Effector memory CD4-positive, alpha-beta T cell (primary cell): ENCODE measurements at places on chromosomes 13 and 19.

DNA sequence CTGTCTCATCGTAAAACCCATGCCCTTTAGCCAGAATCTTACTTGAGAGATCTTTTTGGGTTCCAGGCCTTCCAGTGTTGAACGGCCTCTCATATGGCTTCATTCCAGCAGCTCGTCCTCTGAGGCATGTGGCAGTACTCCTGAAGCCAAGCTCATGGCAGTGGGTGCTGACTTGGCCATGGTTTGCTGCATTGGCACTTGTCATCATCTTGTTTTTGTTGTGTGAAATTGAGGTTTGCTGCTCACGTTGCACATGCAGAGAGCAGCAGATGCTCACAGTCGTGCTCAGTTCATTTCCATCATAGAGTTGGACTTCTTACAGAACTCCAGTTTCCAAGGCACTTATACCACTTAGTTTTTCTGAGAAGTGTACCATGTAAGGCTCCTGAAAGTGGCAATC is 14.9 kb downstream of the TEX29 start:
- no peak for DNase-seq

DNA sequence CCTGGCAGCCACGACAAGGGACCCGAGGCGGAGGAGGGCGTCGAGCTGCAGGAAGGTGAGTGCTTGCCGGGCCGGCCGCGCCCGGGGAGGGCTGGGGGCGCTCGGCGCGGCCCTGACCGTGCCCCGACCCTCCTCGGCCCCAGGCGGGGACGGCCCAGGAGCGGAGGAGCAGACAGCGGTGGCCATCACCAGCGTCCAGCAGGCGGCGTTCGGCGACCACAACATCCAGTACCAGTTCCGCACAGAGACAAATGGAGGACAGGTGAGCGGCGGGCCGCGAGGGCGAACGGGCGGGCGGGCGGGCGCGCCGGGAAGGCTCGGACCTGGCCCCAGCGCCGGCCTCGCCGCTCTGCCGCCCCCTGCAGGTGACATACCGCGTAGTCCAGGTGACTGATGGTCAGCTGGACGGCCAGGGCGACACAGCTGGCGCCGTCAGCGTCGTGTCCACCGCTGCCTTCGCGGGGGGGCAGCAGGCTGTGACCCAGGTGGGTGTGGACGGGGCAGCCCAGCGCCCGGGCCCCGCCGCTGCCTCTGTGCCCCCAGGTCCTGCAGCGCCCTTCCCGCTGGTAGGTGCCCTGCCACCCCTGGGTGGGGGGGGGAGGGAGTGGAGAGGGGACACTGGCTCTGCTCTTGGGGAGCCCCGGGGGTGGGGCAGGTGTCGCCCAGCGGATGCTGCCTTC is 816 bp downstream of the USF2 start:
- DNase-seq: peak; percentile 68

DNA sequence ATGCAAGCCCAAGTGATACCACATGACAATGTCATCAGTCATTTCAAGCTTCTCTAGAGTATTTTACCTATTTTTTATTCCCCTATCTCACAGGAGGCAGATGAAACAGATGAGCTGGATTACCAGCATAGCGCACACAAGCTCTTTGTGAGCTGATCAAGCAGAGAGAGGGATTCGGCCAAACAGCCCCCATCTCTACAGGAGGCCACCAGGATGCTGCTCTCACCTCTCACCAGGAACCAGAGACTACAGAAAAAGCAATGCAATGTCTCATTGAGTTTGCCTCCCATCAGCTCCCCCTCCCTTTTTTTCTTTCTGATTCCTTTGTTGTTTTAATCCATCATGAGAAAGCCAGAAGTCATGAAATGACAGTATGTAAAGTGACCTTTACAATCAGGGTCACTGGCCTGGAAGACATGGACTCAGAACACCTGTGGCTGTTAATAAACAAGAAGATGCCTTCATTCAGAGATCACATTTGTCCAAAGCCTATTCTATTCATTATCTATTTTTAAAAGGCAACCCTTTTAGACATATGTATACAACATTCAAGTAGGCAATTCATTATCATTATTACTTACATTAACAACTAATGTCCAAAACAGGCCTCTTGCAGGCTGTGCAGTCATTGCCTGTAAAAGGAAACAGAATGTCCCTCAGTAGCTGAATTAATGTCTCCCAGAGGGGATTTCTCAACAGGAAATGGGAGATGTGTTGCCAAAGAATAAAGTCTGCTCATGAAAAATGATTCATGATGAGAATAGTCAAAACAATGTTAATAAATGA is 656.6 kb downstream of the TBC1D4 start:
- no peak for DNase-seq

DNA sequence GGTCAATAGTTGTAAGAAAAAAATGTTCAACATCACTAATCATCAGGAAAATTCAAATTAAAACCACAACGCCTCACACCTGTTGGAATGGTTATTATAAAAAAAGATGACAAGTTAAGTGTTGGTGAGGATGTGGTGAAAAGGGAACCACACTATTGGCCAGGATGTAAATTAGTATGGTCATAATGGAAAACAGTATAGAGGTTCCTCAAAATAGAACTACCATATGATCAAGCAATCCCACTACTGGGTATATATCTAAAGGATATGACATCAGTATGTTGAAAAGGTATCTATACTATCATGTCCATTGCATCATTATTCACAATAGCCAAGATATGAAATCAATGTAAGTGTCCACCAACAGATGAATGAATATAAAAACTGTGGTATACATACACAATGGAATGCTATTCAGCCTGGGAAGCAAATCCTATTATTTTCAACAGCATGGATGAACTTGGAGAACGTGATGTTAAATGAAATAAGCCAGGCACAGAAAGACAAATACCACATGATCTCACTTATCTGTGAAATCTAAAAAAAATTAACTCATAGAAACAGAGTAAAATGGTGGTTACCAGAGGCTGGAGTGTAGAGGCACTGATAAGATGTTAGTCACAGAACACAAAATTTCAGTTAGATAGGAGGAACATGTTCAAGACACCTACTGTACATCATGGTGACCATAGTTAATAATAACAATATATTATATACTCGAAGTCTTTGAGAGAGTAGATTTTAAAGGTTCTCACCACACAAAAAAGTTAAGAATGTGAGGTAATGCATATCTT is 56.6 kb downstream of the TBC1D4 start:
- DNase-seq: no peak

- DNase-seq: no peak
Measured at GRCh38 chr19:1123381-1123780, 19.6 kb downstream of the GPX4 start.

GRCh38 chr13:41788552-41788951 is 172.4 kb downstream of the VWA8 start:
- DNase-seq: no peak

GRCh38 chr13:113589961-113590339 is 5.4 kb downstream of the TFDP1 start:
- DNase-seq: no peak

- DNase-seq: peak; percentile 36
Measured at GRCh38 chr19:16325641-16326400, 1.2 kb downstream of the KLF2 start.

DNA sequence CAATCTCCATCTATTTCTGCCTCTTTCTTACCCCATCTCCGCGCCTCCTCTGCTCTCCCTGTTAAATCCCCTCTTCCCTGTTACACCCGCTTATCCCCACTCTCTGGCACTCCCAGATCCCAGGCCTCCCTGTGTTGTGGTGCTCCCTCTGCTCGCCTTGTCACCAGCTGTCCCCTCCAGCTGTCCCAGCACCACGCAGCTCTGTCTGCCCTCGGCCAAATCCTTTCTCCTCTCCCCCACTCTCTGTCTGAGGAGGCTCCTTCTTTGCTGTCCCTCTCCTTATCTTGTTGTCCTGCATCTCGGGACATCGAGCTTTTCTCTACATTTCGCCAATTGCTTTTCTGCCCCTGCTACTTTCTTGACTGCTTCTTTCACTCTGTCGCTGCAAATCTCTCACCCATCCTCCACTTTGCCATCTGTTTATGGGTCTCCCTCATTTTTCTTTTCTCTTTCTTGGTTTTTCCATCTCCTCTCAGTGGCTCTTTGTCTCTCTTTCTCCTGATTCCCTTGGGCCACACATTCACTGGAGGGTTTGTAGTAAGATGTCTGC is 941 bp downstream of the ZNF160 start:
- no peak for DNase-seq

DNA sequence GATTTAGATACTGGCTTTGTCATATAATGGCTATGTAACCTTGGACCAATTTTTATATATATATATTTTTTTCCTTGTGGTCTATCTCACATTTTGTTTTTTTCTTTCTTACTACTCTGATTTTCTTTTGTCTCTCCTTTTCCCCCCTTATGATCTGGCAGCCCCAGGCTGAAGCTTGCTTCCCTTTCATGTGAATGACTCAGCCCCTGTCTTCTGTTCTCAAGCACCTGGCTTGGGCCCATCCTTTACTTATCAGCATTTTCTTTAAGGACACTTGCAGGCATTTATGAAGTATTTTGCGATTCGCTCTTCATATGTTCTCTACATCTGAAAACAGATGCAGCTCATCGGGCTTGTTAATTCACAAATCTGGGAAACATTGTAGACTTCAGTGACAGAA is 163.6 kb downstream of the SPRY2 start:
- no peak for DNase-seq

- peak; percentile 53 for DNase-seq
Measured at GRCh38 chr19:3986260-3987041, 1.2 kb upstream of the EEF2 start.

- peak; percentile 70 for DNase-seq
Measured at GRCh38 chr19:35124098-35125060, 8.8 kb downstream of the FXYD3 start.

- no peak for DNase-seq
Measured at GRCh38 chr13:111217641-111218040, 102.5 kb downstream of the ARHGEF7 start.

GRCh38 chr19:2016041-2016807 is 710 bp upstream of the BTBD2 start:
- peak; percentile 54 for DNase-seq

GRCh38 chr19:43524922-43525835 is 1.8 kb downstream of the ETHE1 start:
- no peak for DNase-seq

DNA sequence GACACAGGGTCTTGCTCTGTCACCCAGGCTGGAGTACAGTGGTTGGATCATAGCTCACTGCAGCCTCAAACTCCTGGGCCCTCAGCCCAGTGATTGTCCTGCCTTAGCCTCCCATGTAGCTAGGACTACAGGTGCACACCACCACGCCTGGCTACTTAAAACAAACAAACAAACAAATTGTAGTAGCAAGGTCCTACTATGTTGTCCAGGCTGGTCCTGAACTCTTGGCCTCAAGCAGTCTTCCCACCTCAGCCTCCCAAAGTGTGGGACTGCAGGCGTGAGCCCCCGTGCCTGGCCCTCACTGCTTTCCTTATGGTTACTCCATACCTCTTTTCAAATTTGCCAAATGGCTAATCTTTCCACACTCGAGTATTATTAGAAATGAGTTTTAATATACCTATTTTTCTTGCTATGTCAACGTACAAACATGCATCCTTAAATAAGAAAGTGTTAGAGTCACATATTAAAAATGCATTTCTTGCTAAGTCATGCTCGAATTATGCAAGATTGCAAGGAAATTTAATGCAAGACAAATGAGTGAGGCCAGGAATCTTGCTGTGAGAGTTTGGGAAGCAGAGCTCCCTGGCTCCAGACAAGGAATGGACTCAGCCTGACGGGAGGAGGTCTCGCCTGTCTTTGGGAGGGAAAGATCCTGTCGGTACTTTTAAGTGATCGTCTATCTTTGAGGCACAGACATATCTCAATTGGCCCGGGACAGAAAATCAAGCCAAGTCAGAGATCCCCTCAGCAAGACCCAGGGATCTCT is 39.4 kb downstream of the RFX2 start:
- DNase-seq: no peak

- no peak for DNase-seq
Measured at GRCh38 chr13:20359335-20359734, 127.2 kb upstream of the GJB6 start.

DNA sequence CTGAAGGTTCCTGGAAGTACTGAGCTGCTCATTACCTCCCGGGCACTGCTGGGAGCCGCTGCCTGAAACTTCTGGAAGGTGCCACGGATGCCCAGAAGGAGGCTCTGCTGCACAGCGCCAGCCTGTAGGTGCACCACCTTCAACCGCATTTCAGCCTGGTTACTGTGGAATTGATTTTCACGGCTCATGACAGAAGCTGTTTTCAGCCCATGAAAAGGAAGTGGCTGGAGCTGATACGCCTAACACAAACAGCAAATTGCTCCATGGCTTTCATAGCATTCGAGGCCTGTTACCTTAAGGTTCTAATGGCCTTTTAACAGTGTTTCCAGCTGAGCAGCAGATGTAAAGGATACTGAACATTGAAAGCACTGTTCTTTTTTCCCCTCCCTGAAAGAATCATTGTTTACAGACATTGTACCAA is 22.0 kb downstream of the GPC6 start:
- no peak for DNase-seq

DNA sequence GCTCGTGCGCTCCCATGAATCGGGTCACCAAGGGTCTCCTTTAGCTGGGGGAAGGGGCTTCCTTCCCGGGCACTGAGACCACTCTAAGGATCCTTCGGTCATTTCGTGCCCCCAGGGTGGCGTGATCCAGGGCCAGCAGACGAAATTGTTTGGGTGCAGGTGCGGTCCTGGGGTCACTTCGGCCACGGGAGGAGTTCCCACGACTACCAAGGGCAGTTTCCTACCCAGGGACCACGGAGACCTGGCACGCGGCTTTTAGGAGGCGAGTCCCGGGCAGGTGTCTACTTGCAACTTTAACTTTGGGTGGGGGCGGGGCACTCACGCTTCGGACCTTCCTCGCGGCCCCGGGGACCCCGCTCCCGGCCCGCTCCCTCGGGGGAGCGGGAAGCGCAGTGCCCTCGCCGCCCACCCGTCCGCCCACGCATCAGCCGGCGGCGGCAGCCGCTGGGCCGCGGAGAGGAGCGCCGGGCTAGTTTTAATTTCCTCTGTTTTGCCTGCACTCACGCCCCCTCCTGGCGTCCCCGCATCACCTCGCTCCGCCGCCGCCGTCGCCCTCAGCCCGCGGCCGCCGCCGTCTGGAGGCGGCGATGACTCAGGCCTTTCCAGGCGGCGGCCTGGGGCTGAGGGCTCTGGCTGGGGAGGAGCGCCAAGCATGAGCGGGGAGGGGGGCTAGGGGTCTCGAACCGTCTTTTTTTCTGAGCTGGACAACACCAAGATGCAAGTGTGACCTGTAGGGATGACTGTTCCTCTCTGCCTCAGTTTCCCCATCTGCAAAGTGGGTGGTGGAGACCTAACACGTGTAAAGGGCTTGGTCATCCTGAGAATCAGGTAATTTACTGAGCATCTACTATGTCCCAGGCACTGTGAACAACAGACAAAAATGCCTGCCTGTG is 21.8 kb downstream of the OLFM2 start:
- DNase-seq: peak; percentile 63
